Suprapubic skin (tissue), 4 donors: ENCODE measurements at places on chromosomes 11 and 22.
A peak's percentile ranks its signal among the peaks of the same experiment; 100 is the strongest.

- DNase-seq: no peak
These were observed 15.3 kb upstream of the PHLDA2 start for GRCh38 chr11:2944530-2944929.

- no peak for DNase-seq
These were observed 127.4 kb downstream of the SPON1 start for GRCh38 chr11:14089690-14090462.

- no peak for DNase-seq
These were observed 177.4 kb upstream of the NECTIN1 start for GRCh38 chr11:119906376-119906775.

DNA sequence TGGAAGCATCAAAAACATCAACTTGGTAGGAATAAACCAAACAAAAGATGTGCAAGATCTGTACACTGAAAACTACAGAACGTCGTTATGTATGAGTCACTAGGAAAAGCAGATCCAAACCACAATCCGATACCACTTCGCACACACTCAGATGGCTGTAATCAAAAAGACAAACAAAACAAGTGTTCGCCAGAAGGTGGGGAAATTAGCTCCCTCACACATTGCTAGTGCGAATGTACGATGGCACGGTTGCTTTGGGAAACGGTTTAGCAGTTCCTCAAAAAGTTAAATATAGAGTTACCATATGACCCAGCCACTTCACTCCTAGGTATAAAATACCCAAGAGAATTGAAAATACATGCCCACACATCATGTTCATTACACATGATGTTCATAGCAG, 14.8 kb upstream of the CARD10 start:
- no peak for DNase-seq

DNA sequence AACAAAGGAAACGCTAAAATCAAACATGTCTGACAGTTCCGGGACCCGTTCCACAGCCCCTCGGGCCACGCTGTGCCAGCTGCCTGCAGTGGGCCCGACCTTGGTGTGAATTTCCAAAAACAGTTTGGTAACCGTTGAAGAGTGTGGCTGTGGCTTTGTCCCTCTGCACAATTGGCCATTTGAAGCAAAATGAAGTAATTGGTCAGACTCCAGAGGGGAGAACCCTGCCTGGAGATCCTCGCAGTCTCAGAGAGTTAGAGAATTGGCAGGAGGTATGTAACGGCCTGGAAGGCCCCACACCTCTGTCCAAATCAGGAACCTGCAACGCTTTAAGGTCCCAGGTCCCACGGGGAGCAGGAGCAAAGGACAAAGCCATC, 26.3 kb downstream of the TRMU start:
- no peak for DNase-seq

GRCh38 chr11:99199341-99199740, 178.6 kb downstream of the CNTN5 start:
- DNase-seq: no peak

- DNase-seq: no peak
These were observed 35.7 kb downstream of the CYB5R2 start for GRCh38 chr11:7637447-7638157.

- no peak for DNase-seq
These were observed 114.4 kb downstream of the MPPED1 start for GRCh38 chr22:43526117-43526655.

DNA sequence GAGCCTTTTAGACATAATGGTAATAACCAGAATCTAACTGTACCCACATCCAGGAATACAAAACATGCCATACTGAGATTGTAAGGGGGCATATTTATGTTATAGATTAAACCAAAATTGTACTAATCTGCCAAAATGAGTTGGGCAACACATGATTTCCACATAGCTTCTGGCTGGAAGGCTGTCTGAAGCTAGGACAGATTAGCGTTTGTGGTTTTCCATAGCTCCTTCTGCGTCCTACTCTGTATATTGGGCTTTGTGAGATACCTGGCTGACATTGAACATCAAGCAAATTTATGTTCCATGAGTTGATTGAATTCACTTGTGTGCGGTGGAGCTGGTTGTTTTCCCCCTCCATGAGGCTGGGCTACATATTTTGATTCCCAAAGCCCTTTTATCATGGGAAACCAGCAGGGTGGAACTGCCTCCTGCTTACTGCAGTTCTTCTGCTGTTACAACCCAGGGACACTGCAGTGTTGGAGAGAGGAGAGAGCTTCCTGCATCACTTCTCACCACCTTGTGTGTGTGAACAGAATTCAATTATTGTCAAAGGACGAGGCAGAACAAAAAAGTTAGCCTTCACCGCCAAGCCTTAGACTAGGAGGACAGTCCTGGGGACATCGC, 114.9 kb downstream of the C11orf91 start:
- DNase-seq: no peak

DNA sequence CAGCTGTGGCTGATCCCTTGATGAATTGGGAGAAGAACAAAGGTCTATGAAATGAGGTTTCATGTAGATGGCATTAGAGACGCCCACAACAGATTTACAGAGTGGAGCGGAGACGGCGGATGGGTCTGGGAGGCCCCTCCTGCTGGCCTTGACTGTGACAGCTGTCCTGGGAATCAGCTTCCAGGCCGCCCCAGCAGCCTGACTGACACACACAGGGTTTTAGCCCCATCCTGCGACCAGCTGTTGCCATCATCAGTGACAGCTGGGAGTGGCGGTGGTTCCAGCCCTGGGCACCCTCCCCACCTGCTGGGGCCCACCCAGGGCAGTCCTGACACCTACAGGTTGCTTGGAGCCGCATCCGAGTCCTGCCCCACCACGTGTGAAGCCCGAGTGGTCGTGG, 64.0 kb upstream of the PPP6R3 start:
- DNase-seq: no peak

DNA sequence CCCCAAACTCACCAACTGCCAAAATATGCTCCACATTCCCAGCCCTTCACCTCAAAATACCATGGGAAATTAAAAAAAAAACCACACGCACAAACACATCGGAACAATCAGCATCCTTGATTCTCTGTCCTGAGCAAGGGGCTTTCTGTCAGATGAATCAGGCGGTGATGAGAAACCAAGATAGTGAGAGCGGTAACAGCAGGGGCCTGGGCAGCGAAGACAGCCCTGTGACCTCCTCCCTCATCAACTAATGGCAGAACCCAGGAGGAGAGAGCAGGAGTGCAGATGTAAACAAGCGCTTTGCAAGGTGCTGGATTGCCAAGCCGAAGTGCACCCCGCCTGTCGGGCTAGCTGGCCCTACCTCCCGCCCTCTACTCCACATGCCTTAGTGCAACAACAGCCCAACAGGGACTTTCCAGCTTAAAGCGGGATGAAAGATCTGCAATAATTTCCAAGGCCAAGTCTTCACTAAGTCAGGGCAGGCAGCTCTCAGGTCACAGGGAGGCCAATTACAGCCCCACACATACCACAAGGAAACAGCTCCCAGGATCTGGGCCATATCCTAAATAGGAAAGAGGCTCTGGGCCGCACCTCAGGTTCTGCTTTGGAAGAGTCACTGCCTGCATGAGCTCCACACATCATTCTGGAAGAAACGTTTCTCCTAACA, 72.2 kb upstream of the BID start:
- no peak for DNase-seq

GRCh38 chr22:22213231-22213630, 31.4 kb upstream of the VPREB1 start:
- DNase-seq: no peak

GRCh38 chr22:29266564-29267461, 968 bp downstream of the RHBDD3 start:
- no peak for DNase-seq

- DNase-seq: no peak
These were observed 102.8 kb upstream of the HSD17B12 start for GRCh38 chr11:43577566-43578264.

DNA sequence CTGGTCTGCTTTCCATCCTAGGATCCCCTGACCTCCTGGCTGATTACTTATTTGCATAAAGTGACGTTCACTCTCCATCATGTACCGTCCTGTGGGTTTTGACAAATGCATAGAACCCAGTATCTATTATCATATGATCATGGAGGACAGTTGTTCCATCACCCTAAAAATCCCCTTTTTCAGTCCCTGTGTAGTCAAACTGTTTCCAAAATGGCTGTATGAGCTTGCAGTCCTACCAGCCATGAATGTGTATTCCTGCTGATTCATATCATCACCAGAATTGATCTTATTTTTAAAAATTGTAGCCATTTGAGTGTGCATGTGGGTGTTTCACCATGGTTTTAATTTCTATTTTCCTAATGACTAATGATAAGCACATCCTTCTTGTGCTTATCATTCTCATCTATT, 108.8 kb downstream of the MPPED1 start:
- DNase-seq: no peak

GRCh38 chr11:45086526-45086925, 59.9 kb upstream of the PRDM11 start:
- no peak for DNase-seq

- peak; percentile 93 for DNase-seq
These were observed 7.7 kb downstream of the SLC25A18 start for GRCh38 chr22:17570851-17571631.

DNA sequence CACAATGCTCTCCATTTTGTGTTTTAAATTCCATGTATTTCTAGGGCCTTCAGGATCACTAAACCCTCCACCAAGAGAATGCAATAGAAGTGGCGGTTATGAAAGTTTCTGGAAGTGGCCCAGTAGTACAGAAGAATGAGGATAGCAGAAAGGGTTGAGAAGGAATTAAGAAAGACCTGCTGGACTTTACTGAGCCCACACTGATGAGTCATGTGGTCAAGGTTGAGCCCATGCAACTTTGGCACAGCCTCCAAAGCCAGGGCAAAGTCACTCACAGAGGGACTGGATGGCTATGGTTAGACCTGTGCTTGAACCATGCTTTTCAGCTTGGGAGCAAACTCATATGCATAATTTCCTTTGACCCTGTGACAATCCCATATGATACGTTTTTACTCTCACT, 102.9 kb upstream of the PLET1 start:
- no peak for DNase-seq

- no peak for DNase-seq
These were observed 26.2 kb downstream of the MCM5 start for GRCh38 chr22:35425971-35426800.

GRCh38 chr11:37450613-37451012, 852.6 kb upstream of the RAG2 start:
- no peak for DNase-seq

DNA sequence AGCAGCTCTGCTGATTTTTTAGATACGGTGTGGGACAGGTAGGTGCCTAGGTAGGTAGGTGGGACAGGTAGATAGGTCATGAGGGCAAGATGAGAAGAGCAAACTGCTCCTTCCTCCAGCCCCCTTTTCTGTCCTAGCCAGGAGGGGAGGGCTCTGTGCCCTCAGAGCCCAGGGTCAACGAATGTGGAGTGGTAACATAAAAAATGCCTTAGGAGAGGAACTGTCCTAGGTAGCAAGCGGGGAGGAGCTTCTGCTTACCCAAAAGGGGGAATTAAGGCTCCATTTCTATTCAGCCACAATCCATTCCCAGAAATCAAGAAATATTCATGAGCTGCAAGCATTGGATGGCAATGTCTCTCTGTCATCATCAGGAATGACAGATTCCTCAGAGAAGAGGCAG, 234.8 kb downstream of the GRIK4 start:
- no peak for DNase-seq
